ENCODE measurements at places on chromosomes 2 and 18. TPM values are rescaled to one million over a fixed set of nuclear protein-coding genes. Genes with fewer than 3 reads are reported as not detected.

The SF3B6 gene
- 81.3 TPM for total RNA-seq

The GPR17 gene
- not detected for total RNA-seq

The SLC30A3 gene
- total RNA-seq, result 0.03 TPM

The DNAH6 gene
- total RNA-seq, result 0.13 TPM

The HOXD3 gene
- total RNA-seq, result 0.26 TPM

The PAX3 gene
- total RNA-seq, result not detected

The COL4A4 gene
- total RNA-seq, result 7.7 TPM

The ID2 gene
- 97.4 TPM for total RNA-seq

The SLC66A3 gene
- total RNA-seq, result 29.8 TPM

The AQP12B gene
- not detected for total RNA-seq

The DHX57 gene
- 20.4 TPM for total RNA-seq

The GALNT3 gene
- 1.8 TPM for total RNA-seq

The SALL3 gene
- total RNA-seq, result 0.52 TPM

The TNFAIP6 gene
- 10.0 TPM for total RNA-seq

The CD8B2 gene
- not detected for total RNA-seq

The EN1 gene
- total RNA-seq, result 0.91 TPM

The WBP1 gene
- 67.7 TPM for total RNA-seq

The RBFA gene
- 23.1 TPM for total RNA-seq

The UGT1A4 gene
- total RNA-seq, result not detected

The OR6B2 gene
- total RNA-seq, result not detected

The B3GNT2 gene
- total RNA-seq, result 20.1 TPM

The CNTNAP5 gene
- not detected for total RNA-seq

The C2orf78 gene
- total RNA-seq, result not detected

Data from smooth muscle cell of the pulmonary artery (primary cell).